ENCODE measurements at places on chromosomes 7 and 10.
A peak's percentile ranks its signal among the peaks of the same experiment; 100 is the strongest.

DNA sequence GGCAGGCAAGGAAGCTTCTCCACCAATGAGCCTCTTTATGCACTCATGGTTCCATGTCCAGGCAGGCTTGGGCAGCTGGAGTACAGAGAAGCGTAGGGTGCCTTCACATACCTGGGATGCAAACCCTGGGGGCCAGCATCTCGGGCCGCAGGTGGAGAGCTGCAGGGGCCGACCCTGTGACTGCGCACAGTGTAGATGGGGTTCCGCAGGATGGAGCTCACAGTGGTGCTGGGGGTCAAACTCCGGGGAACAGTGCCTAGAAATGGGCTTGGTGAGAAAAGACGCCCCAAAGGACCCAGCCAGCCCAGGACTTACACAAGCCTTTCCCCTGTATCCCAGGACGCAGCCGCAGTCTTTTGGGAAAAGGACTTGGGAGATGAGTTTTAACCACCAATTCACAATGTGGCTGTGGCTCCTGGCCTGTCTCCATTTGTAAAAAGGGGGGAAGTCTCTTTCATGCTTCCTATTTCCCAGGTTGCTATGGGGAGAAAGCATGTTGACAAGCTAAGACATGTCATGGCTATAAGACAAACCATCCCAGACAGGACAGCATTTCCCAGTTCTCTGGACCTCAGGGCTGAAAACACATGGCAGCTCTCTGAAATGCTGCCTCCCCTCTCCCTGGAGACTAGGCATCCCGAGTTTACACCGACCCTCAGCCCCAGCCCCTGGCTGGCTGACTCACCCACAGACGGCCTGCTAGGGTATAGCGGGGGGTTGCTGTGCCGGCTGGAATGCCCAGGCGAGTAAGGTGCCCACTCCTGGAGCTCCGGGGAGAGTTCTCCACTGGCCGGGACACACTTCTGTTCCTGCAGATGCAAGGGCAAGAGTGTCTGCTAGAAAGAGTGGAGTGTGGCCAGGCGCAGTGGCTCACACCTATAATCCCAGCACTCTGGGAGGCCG is 107.1 kb downstream of the DLG5 start:
- no peak for DNase-seq

DNA sequence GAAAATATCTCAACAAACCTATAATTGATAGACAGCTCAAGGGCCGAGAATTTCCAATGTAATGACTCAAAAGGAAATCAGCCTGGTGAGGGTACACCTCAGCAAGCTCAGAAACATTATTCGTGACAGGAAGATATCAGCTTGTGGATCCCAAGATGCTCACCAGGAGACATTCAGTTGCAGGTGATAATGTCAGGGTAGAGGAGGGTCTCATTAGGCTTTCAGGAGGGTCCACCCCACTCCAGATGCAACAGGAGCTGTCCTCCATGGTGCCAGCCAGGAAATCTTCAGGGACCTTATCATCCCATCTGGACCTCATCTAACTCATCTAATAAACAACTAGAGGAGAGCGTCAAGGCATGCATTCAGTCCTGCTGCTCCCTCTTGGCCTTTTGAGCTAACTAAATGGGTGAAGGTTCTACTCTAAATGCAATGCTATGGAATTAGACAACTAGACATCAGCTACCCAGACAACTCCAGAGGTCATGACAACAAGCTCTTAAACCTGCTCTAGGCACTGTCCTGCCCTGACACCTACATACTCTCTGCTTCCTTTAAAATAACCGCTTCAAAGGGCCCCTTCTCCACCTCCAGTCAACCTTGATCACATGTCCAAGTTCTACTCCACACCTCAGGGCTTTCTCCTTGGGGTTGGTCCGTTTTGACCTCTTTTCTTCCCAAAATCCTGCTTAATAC is 4.3 kb upstream of the GIMAP5 start:
- DNase-seq, result no peak

DNA sequence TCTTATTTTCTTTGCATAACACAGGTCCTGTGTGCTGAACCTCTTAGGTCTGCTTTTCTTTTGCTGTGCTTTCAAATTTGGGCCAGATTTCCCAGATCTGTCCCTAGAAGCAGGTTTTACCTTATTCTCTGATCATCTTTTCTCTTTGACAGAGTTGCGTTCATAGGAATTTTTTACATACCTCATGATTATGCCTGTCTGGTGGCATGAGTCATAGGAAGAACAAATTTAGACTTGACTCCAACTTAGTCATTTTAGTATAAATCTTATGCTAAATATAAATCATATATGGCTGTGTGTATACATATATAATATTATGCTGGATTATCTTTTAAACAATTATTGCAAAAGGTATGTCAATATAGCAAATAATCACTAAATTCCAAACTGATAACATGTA is 1038.9 kb downstream of the GRM8 start:
- DNase-seq, result no peak

DNA sequence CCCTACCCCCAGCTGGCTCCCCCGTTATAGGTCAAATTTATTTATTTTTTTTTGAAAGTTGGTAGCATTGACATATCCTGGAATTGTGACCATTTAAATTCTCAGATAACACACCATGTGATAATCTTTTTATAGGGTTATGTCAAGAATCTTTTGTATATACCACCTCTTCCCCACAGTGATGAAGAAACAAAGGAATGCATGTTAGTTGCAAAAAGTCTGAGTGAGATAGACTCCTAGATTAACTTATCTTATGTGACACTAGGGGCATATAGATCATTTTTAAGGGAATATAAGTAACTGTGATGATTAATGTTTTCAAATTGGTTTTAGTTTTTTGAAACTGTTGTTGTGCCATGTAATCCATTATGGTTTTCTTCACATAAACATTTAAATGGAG is 68.3 kb downstream of the MLLT10 start:
- DNase-seq, result no peak

DNA sequence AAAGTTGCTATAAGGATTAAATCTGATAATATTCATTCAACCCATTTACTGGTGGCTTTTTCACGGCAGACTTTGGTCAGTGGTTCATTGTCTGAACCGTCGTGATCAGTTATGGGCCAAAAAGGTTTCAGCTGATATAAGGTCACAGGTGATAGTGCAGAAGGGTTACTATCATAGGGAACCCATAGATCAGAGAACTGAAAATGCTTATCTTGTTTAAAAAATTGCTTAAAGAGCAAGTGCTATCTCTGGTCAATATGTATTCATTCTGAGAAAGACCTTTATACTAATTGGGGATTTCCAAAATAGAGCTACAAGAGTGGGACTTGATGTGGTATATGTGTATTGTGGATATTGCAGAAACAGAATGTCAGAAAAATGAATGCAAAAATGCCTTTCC is 147.8 kb upstream of the SEMA3E start:
- DNase-seq, result no peak

- no peak for DNase-seq
Measured at GRCh38 chr7:18521236-18521589, 25.7 kb downstream of the HDAC9 start.

- DNase-seq, result no peak
Measured at GRCh38 chr10:79434223-79434687, 11.2 kb downstream of the ZCCHC24 start.

GRCh38 chr10:8052341-8052955 is 2.0 kb upstream of the GATA3 start:
- peak; percentile 30 for DNase-seq

- DNase-seq, result no peak
Measured at GRCh38 chr10:118505363-118505762, 90.1 kb downstream of the PRLHR start.

- no peak for DNase-seq
Measured at GRCh38 chr10:62616885-62617590, 187.5 kb upstream of the ADO start.

DNA sequence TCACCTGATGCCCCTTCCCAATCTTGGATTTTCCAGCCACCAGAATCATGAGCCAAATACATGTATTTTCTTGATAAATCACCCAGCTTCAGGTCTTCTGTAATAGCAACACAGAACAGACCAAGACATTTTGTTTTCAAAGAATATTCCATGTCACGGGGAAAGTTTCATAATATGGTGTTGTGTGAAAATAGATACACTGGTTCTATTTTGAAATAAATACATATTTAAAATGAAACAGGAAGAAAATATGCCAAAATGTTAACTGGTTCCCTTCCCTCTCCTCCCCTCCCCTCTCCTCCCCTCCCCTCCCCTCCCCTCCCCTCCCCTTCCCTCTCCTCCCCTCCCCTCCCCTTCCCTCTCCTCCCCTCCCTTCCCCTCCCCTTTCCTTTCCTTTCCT is 30.3 kb upstream of the CAMK1D start:
- no peak for DNase-seq

- DNase-seq, result no peak
Measured at GRCh38 chr10:75231672-75232581, 3.8 kb downstream of the COMTD1 start.

- no peak for DNase-seq
Measured at GRCh38 chr10:46285966-46286620, 704 bp upstream of the ANTXRL start.

DNA sequence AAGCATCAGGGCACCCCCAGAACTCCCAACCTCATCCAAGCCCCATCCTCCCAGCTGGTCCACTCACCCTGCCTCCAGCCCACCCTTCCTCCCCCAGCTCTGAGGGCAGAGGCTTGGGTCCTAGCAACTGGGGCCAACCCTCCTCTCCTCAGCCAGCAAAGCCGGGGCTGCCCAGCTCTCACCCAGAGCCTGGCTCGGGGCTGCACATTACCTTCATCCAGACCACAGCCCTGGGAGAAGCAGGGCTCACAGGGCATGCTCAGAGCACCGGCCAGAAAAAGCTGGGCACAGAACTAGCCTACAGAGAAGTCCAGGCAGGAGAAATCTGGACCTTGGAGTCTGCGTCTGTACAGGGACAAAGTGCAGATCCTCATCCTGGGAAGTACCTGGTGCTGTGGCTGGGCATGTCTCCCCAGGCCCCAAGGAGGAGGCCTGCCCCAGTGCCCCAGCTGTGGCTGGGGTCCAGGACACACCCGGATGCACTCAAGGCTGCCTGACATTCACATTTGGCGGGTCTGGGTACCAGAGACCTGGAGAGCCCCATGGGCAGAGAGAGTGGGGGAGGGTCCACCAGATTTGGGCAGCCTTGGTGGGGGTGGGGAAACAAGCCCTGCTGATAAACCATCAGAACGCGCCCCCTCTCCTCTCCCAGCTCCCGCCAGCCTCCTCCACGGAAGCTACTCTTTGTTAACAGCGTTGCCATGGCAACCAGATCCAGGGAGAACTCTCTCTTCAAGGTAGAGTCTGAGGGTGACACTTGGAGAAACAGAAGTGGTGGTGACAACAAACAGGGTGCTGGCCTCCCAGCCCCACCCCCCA is 5.1 kb downstream of the RASGEF1A start:
- DNase-seq, result no peak

- no peak for DNase-seq
Measured at GRCh38 chr10:123303581-123304337, 149.6 kb downstream of the BUB3 start.

DNA sequence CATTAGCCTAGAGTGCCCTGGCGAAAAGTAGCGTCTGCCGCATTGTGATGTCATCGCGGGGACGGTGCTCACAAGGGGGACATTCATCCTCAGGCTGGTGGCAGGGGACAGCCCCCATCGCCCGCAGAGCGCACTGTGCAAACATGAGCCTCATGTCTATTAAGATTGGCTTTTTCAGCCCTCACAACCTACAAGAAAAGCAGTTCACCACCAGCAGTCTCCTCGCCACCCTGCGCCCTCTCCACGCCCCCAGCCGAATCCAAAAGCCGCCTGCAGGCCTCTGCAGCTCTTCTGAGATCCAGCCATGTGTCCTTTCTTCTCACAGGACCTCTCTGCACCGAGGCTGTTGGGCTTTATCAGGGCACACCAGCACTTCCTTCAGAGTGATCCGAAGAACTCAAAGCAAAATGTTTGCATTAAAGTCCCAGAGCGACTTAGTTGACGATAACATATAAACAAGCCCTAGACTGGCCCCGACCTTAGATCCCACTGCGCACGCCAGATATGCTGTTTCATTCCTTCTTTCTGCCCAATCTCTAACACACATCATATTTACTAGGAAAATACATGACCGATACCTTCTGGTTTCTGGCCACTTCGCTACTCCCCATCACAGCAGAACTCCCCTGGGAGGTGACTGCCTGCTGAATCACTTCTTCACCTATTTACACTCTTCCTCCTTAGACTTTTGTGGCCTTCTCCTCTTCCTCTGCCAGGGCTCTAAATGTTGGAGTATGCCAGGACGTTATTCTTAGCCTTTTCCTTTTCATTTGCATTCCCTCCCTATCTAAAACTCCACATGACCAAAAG is 206.0 kb upstream of the SH2B2 start:
- no peak for DNase-seq

GRCh38 chr7:106915873-106916272 is 50.8 kb downstream of the PIK3CG start:
- DNase-seq, result no peak

DNA sequence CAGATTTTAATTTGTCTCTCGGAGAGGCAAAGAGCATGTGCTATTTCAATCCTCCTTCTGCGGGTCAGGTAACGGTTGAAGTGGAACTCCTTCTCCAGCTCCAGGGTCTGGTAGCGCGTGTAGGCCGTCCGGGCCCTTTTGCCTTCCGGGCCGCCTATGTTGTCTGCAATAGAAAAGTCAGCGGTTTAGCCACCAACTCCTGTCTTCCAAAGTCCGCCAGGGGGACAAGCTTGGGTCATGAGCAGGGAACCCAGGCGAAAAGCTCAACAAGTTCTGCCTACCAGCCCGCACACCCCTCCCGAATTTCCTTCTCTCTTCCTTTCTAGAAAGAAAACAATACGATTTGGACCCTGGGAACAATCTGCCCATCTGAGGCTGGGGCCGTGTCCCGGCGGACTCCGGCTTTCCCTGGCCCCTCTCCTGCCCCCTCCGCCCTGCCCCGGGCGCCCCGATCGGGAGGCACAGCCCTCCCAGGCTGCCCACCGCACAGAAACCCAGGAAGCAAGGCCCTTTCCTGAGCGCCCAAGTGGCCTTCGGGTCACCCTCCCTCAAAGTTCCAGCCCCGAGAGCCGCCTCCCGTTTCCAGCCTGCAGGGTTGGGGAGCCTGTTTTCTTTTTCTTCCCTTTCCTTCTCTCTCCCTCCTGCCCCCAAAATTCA is 1.4 kb downstream of the HOXA5 start:
- DNase-seq, result no peak

- peak; percentile 29 for DNase-seq
Measured at GRCh38 chr7:150322833-150323681, at the start of the genes ACTR3C and LRRC61. TSS of gene ACTR3C (minus strand) at chr7:150323545. CDS start at chr7:150295296, 28,249 bp downstream. TSS of gene LRRC61 (plus strand) at chr7:150323355. CDS start at chr7:150336862, 13,507 bp downstream.

DNA sequence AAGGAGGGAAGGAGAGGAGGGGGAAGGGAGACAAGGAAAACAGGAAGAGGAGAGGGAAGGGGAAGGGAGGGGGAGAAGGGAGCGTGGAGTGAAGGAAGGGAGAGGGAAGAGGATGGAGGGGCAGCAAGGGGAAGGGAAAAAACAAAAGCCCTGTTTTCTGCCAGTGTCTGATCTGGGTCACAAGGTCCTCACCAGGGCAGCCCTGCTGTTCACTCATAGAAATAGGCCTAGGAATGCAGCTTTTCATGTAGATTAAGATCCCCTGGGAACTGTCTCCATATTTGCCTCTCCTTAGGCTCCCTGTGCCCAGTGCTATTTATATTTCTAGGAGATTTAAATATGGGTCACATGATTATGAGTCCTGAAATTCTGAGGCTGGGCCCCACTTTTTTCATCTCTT is 790.7 kb downstream of the TNS3 start:
- no peak for DNase-seq
